ENCODE measurements at places on chromosomes 4 and X.

- no peak for DNase-seq
These were observed 68.5 kb downstream of the BMPR1B start for GRCh38 chr4:94826206-94826605.

DNA sequence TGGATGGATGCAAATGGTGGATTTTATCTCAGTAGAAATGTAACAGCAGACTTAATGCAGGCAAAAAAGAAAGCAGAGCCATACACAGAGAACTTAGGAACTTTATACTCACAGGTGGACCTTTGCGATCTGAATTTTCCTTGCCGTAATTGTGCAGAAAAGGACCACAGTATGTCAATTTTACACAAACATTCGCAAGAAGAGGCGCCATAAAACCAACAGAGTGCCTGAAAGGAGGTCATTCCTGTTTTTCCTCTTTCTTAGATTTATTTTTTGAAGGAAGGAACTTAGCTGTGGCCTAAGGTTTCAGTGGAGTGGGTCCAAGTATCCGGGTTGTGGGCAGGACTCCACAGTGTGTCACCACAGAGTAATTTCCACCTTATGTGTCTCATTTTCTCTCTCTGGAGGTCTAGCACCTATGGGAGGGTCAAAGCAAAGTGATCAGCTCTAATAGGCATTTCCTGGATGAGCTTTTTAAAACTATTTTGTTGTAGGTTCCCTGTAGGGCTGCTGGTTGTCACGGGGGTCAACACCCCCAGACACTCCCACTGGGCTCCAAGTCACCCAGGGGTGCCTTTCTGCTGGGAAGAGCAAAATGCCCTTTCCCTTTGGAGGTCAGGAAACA, 24.7 kb upstream of the PBDC1 start:
- DNase-seq, result no peak

DNA sequence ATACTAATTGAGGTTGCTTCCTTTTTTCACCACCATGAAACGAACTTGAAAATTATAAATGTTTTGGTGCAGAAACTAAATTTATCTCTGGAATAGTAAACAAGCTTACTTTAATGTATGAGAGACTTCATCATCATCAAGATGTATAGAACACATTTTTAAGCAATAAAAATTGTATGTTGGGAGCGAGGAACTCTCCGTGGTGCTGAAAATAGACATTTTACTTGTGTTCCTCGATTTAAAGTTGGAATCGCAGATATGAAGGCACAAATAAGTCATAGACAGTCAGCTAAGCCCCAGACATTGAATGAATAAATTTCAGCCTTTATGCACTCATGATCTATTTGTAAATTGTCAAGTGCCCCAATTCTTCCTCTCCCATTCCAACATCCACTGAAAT, 310.7 kb downstream of the STK32B start:
- no peak for DNase-seq

GRCh38 chrX:123835661-123836371, 24.0 kb upstream of the XIAP start:
- DNase-seq, result no peak

- no peak for DNase-seq
These were observed 28.4 kb upstream of the SULT1E1 start for GRCh38 chr4:69888336-69888735.

DNA sequence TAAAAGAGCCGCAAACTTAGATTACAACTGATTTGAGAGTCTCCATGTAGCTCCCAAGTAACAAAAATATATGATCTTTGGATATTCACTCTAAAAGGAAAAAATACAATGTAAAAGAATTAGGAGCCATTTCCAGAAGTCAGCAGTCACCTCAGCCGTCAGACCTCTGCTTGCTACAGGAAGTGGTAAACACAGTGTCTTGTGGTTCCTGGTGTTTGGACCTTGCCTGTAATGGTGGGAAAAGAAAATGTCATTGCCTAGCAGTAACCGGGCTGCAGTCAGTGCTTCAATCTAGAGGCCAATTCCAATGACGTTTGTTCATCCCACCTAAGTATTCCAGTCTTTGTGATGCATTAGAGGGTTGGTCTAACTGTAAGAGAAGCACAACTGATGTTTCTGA, 28.9 kb upstream of the SMIM31 start:
- no peak for DNase-seq

Data from NCI-H1417 treated with DMSO at 0.1 percent for 48 hours (cell line).